ENCODE measurements at places on chromosomes 6 and 20. TPM values are rescaled to one million over a fixed set of nuclear protein-coding genes. Genes with fewer than 3 reads are reported as not detected.

GRCh38 chr6:7048894-7049293 is 58.9 kb upstream of the RREB1 start:
- DNase-seq = no peak

GRCh38 chr6:14272737-14273085 is 155.1 kb downstream of the CD83 start:
- no peak for DNase-seq

- no peak for DNase-seq
Measured at GRCh38 chr6:19204445-19204844, 632.7 kb upstream of the ID4 start.

GRCh38 chr6:112233847-112234246 is 20.5 kb downstream of the LAMA4 start:
- no peak for DNase-seq

DNA sequence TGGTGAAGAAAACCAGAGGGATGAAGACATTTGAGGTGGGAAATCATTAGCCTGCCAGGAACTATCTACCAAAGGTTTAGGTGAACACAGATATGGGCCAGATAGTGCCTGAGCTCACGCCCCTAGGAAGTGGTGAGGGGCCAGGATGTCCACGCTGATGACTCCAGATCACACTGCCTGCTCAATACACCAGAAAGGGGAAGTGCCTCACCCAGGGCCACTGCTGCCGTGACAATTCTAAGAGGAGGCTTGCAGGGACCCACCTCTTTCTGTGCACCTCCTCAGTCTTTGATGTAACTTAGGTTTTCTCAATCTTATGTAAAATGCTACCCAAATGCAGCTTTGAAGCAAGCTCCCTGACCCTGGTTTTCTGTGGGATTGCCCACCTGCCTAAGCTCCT is 5.4 kb upstream of the RAB44 start:
- no peak for DNase-seq

- no peak for DNase-seq
Measured at GRCh38 chr20:23164176-23164601, 78.1 kb upstream of the CD93 start.

- no peak for DNase-seq
Measured at GRCh38 chr6:136784271-136784664, 8.0 kb downstream of the MAP3K5 start.

DNA sequence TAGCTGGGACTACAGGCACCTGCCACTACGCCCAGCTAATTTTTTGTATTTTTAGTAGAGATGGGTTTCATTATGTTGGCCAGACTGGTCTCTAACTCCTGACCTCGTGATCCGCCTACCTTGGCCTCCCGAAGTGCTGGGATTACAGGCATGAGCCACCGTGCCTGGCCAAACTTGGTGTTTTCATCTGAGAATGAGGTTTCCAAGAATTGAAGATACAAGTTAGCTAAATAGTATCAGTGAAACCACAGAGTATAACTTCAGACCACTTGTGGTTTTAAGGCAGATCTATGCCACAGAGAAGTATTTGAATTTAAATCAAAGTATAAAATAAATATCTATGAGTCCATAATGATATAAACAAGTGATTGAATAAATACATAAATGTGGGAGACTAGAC is 70.1 kb downstream of the SLC16A10 start:
- no peak for DNase-seq

DNA sequence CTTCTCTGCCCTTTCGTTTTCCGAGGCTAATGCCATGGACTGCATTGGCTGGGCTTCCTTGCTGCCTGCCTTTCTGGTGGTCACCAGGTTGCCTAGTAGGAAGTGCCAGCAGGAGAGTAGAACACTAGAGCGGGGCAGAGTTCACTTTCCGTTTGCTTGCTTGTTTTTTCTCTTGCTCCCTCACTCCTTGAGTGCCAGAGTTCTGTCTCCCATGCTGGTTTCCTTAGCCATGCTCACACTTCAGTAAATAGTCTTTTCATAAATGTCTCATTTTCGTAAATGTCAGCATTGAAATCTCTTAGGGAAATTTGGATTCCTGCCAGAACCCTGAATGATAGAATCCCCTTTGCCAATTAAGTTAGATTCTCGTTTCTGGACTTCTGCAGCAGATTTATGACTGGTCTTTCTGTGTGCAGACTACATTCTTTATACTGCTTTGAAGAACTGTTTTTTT is 63.9 kb downstream of the FAM83B start:
- DNase-seq = peak; percentile 32

The SRSF12 gene
- total RNA-seq = 1.7 TPM

The ULBP1 gene
- 2.5 TPM for total RNA-seq

The DDAH2 gene
- total RNA-seq = 89.6 TPM

The MEI4 gene
- 0.09 TPM for total RNA-seq

Data from Calu3 (cell line).